Stimulated activated CD4-positive, alpha-beta T cell treated with anti-CD3 and anti-CD28 coated beads, Interleukin-12 subunit alpha, Interleukin-12 subunit beta, amount 100 ng/mL, for 48 hours (primary cell): ENCODE measurements at places on chromosomes 3 and 15.

DNA sequence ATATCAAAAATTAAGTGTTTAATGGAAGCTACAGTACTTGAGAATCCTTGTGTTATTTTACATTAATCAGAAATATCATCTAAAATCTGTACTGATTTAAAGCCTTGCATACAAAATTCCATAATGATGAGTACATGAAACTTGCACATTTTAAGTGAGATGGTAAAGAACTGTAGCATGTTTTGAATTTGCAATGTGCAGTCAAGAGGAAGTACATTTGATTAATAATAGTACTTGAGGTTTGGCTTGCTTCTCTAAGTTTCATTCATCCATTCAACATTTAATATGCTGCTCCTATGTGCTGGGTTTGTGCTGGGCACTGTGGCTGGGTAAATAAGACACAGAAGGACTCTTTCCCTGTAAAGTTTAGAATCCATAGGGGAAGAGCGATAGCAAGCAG is 332.3 kb downstream of the CNTN3 start:
- DNase-seq = no peak

GRCh38 chr3:176401211-176401610 is 796.1 kb downstream of the TBL1XR1 start:
- DNase-seq = no peak

DNA sequence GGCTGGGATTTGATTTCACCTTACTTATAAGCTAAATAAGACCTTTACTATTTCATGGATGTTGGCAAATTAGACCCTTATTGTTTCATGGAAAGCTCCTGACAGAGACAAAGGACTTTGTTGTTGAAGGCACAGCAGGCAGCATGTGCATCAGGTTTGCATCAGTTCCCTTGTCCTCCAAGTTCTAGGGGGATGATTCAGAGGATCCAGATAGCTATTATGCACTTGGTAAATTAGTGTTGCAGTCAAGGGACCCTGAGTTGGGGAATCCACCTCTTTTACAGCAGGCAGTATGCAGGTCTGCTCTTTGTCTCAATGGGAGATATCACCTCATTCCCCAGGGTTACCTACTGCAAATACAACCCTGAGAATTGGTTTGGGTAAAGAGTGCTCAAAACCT is 131.4 kb upstream of the IGSF10 start:
- no peak for DNase-seq

DNA sequence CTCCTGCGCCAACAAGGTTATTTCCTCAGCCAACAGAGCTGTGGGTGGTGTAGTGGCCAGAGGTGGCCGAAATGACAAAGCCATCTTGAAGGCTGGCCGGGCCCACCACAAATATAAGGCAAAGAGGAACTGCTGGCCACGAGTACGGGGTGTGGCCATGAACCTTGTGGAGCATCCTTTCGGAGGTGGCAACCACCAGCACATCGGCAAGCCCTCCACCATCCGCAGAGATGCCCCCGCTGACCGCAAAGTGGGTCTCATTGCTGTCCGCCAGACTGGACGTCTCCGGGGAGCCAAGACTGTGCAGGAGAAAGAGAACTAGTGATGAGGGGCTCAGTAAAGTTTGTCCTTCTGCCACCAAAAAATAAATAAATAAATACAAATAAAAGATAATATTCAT is 481.4 kb upstream of the NAALADL2 start:
- DNase-seq = no peak

DNA sequence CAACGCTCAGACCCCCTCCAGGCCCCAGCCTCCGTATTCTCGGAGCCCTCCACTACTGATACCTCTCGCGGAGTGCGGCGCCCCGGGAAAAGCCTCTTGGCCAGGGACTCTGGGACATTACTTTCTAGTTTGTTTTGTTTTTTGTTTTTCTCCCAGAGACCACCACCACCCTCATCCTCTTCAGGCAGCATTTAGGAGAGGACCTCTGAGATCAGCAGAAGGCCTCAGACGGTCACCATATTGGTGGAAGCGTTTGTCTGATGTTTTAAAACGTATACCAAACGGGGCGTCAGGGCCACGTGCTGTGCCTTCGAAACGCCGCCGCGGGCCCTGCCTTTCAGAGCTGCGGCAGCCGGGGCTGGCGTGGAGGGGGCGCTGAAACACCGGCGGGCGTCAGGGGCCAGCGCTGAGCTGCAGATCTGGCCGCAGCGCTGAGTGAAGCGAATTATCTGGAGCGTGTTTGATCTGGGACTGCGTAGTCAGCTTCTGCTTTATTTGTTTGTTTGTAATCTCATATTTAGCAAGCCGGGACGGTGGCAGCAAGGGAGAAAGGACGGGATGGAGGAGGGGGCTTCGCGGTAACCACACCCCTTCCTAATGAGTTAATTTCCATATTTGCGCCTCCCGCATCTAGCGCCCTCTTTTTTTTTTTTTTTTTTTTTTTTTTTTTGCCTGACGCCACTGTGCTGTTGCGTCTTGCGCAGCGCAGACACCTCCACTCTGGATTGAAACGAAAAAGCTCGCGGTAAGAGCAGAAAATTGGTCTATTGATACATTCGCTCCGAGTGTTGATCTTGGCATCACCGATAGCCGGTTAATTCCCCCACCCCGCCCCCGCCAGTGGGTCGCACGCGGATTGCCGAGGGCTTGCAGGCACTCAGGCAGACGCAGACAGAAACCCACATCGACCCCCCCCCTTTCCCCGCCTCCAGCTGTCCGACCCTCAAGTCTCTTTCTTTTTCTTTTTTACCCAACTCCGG is 14.9 kb downstream of the SOX2 start:
- DNase-seq = no peak

DNA sequence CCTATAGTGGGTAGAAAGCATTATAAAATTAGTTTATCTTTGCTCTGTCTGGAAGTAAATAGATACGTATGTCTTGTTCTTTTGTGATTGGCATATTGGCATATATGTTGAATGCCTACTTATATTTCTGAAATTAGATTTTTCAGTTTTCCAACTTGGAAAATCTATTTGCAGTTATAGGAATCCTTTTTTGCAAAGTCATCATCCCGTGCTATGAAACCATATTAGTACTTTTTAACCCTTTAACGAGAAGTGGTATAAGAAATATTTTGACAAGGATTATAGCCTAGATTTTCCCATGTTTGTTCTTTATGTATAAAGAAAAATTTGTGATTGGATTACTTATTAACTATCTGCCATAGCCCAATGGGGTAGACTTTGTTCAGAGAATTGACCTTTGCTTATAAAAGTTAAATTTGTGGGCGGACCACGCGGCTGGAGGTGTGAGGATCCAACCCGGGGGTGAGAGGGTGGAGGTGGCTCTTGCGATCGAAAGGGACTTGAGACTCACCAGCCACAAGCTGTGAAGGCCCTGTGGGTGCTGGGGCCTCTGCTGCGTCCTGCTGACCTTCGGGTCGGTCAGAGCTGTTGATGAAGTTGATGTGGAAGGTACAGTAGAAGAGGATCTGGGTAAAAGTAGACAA is 5.9 kb downstream of the LRRC28 start:
- no peak for DNase-seq
